Stimulated activated CD8-positive, alpha-beta memory T cell treated with anti-CD3 and anti-CD28 coated beads, Interleukin-15, amount 100 ng/mL, for 4 hours (primary cell): ENCODE measurements at places on chromosomes 2 and 18.

- no peak for DNase-seq
Observed at GRCh38 chr2:178298785-178299212, 104.5 kb downstream of the OSBPL6 start.

GRCh38 chr2:168962636-168963035 lies 61.5 kb downstream of the G6PC2 start:
- DNase-seq: no peak

DNA sequence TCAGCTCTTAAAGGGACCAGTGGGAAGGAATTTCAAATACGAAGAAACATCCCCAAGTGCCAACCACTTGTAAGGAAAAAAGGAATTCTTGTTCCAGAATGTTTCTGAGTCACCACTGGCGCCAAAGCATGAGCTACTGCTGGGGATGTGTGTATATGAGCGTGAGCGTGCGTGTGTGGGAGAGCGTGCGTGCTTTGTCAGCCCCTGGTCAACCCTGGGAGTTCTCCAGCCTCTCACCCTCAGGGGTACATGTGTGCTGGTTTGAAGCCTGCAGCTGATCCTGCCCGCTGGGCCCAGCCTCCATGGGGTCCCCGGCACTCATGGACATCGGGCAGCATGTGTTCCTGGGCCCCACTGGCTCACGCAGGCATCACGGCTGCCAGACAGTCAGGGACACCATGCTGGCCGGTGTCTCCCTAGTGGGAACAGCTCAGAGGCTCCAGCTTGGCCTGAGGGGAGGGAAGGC lies 17.1 kb downstream of the HS6ST1 start:
- no peak for DNase-seq

DNA sequence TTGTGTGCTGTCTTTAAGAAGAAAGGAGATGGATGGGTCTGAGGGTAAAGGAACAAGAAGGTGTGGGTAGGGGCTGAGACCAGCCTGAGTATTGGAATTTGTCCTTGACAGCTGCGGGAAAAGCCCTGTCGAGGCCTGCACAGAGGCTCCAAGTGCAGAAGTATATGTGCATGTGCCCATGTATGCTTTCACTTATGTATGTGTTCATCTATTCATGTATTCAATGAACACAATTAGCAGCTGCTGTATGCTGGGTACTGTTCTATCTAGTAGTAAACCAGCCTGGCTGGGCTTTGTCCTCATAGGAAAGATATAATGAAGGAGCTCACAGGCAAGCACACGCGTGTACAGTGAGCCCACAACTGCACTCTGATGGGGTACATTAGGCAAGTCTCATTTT lies 181.4 kb downstream of the CALCRL start:
- no peak for DNase-seq

DNA sequence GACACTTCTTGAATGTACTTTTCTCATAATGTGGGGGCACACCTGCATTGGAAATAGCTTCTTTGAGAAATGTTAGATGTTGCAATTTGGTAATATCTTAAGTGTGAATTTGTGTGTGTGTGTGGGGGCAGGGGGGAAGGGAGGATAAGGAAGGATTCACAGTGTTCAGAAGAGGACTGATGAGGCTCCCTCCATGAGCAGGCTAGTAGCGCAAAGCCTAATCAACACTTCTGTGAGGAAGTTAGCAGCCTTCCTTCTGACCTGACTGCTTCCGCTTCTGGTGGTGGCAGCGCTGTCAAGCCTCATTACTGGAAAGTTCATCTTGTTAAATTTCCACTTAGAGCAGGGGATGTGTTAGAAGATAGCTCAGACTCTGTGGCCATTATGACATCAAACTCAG lies 295.4 kb upstream of the SPRED2 start:
- DNase-seq: no peak

- no peak for DNase-seq
Observed at GRCh38 chr2:226215902-226216503, 583.6 kb downstream of the IRS1 start.

DNA sequence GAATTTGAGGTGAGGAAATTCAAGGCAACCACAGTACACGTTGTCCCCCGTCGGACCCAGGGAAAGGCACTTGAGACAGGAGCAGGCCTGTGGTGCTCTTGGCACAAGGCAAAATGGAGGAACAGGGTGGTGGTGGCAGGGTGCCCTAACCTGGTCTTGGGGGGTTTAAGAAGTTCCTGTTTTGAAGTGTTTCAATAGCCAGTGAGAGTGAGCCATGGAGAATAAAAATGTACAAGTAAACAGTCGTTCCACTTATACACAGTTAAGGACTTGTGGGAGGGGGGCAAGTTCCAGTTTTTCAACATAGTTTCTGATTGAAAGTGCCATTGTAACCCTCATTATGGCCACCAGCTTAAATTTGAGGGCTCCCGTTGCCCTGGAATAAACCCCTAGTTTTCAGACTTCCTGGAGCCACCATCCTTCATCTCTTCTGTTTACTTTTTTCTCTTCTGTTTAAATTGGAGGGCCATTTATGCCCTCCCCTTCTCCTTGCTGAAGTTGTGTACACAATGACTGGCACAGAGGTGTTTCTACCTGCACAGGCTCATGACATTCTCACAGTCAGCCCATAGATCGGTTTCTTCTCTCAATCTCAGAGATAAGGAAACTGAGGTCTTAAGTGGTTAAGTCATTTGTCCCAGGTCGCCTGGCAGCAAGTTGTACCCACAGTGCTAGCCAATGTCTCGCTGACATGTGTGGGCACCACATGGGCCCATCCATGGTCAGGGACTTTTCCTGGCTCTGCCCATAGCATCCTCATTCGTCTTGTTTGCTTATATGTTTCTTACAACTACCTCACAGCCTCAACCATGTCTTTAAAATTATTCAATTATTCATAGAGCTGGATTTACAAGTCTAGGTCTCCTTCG lies 66.0 kb upstream of the ST3GAL5 start:
- no peak for DNase-seq

DNA sequence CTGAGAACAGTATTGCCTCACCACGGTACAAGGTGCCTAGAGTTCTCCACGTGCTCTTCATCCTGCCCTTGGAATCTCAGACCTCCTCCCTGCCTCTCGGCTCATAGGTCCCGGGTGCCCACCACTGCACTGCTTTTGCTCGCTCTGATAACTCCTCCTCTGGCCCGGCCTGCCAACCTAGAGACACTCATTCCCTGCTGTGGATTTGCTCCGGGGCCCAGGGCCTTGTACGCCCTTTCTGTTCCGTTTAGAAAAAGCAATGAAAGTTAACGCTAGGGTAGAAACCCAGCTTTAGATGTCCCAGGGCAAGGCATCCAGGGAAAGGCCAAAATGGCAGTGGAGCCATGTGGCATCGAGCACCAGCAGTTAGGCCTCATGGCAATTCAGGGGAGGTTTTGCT lies 253.9 kb downstream of the VAPA start:
- no peak for DNase-seq

DNA sequence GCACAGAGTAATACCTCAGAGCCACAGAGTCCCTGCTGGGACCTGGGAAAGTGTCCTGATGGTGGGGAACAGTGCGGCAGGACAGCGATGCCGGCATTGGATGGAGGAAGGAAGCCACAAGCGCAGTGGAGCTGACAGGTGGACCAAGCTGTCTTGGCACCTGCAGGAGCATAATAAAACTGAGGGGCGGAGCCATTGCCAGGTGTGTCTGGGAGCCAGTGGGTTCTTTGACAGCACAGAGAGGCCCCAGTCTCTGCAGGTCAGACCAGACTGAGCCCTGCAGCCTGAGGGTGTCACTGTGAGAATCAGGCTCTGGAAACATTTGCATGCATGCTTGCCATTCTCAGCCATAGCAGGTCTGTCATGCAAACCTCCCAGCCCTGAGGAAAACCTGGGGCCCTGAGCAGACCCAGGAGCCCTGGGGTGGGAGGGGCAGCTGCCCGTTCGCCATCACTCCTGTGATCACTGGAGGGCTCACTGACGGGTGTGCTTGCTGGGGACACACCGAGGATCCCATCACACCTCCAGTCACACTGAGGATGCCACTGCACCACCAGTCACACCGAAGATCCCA lies 210.5 kb upstream of the HDAC4 start:
- DNase-seq: no peak

- no peak for DNase-seq
Observed at GRCh38 chr18:56891116-56891515, 240.0 kb downstream of the WDR7 start.

DNA sequence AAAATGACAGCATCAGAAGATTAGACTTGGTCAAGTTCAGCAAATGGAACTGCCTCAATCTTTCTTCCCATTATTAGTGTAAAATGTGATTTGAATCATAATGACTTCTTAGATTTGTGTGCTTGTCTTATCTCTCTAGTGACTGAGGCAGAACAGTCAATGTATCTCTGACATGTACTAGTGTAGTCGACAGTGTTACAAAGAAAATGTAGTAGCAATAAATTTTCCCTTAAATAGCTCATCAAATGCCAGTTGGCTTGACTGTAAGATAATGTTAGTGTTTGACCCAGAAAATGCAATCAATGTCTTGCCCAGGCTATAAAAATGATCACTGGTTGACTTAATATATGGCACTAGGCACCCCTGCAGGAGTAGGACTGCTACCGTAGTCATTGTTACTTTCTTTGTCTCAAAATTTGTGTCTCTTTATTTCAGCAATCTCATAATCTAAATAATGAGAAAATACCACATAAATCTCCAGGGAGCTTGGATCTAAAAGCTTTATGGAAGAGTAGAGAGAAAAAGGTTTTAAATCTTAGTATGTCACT lies 1336.7 kb downstream of the DPP10 start:
- no peak for DNase-seq

DNA sequence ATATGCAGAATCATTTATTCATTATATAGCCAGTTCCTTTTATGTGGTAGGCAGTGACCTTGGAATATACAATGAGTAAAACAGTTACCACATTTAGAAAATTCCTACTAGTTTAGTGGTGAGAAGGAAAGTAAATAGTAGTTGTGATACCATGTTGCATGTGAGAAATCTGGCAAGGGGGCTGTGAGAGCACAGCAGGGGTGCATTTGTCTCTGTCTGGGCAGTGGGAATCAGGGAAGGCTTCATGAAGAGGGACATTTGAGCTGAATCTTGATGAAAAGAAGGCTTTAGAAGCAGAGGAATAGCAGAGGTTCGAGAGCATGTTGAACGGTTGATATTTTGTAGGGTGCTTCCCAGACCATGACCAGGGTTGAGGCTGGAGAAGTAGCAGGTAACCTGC lies 78.7 kb downstream of the RAB3GAP1 start:
- DNase-seq: no peak

DNA sequence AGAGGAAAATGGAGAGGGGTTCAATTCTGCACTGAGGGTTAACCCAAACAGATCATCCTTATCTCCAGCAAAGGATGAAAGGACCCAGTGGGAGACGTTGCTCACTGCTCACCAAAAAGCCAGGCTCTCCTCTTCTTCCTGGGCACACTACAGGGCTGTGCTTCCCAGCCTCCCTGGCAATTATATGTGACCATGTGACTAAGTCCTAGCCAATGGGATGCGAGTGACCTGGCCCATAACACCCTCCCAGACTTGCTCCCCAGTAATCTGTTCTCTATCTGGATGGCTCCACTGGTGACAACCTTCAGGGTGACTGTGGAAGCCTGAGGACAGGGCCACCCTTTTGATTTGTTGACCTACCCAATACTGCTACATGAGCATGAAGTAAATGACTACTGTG lies 10.9 kb upstream of the PRKCE start:
- no peak for DNase-seq

DNA sequence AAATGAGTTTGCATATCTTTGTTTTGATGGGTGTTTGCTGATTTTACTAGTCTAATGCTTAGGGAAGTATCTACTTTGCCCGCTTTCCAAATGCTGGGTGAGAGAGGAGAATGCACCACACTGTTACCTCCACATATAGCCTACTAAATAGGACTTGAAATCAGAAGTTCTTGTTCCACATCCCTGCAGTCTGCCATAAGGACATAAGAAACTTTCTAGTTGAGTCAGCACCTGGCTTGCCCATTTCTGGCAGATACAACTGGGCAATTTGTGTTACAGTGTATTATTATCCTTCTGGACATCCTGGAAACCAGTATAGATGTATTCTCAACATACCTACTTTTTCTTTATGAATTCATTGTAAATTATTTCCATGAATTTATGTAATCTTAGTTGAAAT lies 29.5 kb downstream of the ANXA4 start:
- DNase-seq: no peak

DNA sequence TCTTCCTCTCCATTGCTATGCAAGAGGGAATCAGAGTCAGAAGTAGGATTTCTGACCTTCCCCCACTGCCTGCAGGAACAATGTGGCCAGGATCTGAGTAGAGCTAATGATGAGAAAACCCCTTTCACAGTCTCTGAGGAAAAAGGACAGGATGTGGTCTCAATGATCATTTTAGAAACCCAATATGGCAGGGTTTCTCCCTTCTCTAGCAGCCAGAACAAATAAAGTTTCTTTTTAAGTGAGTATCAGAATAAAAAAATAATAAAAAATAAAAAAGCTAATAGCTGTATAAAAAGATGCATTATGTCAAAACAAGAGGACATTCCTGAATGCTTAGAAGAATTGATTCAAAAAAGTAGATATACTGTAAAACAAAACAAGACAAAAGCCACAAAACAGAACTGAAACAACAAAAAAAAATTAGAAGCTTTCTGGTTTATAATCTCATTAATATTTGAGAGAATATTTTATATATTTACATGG lies 1124.9 kb upstream of the ZEB2 start:
- no peak for DNase-seq

DNA sequence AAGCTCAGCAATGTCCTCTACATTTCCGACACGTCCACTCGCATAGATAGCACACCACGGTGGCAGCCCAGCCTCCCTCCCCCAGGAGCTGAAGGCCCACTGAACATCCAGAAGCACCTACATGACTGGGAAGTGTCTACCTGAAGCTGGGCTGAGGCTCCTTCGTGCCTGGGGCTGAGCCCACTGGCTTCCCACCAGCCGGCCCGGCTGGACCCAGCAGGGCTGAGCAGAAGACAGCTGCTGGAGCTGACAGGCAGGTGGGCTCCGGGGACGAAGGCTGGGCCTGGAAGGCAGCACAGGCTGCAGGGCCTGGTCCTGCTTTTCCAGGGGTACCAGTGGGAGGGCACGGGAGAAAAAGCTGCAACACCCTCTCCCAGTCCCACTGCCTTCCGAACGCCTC lies 13.5 kb downstream of the SDC1 start:
- no peak for DNase-seq

DNA sequence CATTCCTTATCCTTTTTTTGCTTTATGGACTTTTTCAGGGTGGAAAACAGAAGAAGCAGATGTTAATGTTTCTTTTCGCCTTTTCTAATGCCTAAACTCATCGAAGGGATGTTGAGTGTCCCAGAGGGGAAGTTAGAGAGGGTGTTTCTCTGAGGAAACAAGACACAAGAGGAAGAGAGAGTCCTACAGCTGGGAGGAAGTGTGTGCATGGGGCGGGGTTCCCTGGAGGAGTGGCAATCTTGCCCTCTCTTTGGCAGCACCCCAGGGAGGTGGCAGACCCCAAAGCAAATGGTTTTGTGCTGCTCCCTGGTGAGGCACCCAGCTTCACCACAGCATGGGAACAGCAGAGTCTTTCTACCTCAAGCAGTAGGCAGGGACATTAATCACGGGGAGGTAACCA lies 377.6 kb downstream of the RND3 start:
- DNase-seq: no peak

DNA sequence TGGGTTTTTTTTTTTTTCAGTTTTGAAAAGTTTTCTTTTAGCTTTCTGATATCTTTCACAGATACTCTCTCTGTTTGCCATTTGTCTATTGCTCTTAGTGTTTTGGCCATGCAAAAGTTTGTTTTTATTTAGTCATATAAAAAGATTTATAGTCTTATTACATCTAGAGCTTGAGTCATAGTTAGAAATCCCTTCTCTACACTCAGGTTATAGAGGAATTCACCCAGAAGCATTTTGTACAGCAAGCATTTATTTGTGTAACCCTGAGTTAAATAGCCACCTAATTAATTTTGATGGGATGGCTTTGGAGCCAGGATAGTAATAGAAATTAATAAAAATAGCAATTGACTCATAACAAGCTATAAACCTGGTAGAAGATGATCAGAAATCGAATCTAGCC lies 35.6 kb downstream of the ACTR2 start:
- no peak for DNase-seq
